ENCODE measurements at places on chromosomes 2 and 18. TPM values are rescaled to one million over a fixed set of nuclear protein-coding genes. Genes with fewer than 3 reads are reported as not detected.

Gene SLC5A7
- total RNA-seq: 3.0 TPM

GRCh38 chr2:182866461-182867406 is at the start of gene FRZB:
TSS of gene FRZB (minus strand) at chr2:182866637. CDS start at chr2:182866552, 85 bp downstream.
- DNase-seq: peak; percentile 60

GRCh38 chr2:3634596-3635121 is 23.3 kb upstream of the ALLC start:
- DNase-seq: no peak

Gene CAPN14
- 0.47 TPM for total RNA-seq

Gene TUBA3E
- not detected for total RNA-seq

GRCh38 chr2:150292807-150293206 is 194.7 kb downstream of the RND3 start:
- DNase-seq: no peak

DNA sequence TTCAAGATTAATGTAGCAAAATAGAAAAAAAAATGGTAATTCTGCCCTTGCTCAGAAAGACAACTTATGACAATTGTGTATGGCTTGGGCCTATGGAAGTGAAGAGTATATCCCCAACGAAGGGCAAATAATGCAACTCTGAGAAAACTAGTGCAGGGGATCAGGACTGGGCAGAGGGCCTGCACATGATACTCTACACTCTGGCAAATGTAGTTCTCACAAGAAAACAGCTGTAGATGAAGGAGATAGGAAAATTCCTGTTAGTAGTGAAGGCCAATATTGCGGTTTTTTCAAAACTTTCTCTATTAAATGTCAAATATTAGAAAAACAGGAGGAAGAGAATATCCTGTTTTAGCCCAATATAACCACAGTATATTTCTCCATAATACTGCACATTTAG is 77.8 kb downstream of the SCN9A start:
- no peak for DNase-seq

DNA sequence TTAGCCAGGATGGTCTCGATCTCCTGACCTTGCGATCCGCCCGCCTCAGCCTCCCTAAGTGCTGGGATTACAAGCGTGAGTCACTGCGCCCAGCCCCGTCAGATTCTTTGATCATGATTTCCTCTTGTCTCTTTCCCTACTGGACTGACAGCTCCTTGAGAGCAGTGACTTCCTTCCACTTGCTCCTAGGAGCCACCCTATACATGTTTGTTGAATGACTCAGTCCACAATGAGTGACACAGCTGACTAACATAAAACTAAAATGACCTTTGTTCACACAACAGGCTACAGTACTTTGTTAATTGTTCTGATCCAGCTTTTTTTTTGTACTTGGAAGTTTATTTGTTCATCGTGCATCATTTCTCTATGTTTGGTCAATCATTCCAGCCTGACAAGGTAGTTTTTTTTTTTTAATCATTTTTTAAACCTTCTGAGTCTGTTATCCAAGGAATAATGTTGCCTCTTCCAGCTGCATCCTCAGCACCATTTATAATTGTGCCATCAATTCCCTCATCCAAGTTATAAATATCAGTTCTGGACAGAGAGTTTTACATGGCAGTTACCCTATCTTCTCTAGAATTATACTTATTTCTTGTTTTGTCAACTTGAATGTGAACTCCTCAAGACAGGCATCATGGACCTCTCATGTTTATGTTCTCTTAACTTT is 42.9 kb upstream of the TUBA3E start:
- no peak for DNase-seq

All from neural crest cell (in vitro differentiated cells).